ENCODE measurements at places on chromosomes 2 and 18.

GRCh38 chr2:79770926-79771325 lies 258.1 kb downstream of the CTNNA2 start:
- no peak for DNase-seq

- no peak for DNase-seq
Observed at GRCh38 chr2:44768438-44769236, 172.9 kb upstream of the SIX3 start.

- DNase-seq: no peak
Observed at GRCh38 chr2:223723954-223724411, 113.4 kb downstream of the AP1S3 start.

DNA sequence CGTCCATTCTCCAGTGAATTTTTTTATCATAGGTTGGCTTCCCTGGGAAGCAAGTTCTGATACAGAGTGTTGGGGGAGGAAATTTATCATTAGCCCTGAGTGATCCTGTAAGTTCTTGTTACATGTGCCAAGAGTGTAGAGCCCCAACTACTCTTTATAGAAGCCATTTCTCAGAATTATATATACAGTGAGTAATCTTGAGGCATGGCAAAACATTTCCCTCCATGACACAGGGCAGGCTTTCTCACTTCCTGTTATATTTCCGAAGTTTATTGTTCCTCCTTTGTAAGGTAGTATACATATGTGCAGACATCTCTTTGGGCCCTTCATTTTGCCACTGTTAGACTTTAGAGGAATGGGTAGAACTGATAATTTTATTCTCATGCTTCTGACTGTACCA lies 484.7 kb upstream of the NRXN1 start:
- no peak for DNase-seq

DNA sequence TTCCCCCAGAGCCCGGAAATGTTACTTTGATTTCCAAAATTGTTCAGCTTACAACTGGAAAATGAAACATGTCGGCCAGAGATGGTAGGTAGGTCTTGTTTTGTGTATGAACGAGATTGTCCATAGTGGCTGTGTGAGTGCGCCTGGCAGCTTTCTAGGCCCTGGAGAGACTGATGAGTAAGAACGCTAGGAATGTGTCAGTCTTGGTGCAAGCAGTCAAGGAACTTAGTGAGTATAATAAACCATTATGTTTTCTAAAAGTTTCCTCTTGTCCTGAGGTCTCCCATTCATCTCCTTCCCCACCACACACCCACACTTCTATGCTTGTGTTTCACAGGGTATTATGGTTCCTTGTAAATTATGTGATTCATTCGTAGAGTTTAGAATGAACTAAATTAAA lies 234.2 kb downstream of the CDH2 start:
- DNase-seq: no peak

DNA sequence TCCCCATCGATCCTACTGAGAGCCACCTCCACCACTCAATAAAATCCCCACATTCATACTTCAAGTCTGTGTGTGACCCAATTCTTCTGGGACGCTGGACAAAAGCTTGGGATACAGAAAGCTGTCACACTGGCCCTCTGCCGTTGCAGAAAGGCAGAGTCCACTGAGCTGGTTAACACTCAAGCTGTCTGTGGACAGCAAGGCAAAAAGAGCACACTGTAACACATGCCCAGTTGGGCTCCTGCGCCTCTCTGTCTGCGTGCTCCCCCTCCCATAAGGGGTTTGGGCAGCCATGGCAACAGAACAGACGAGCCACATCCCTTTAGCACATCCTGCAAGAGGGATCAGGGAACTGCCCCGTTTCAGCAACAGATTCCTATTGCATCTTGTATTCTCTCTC lies 106.9 kb upstream of the RGPD4 start:
- DNase-seq: no peak

DNA sequence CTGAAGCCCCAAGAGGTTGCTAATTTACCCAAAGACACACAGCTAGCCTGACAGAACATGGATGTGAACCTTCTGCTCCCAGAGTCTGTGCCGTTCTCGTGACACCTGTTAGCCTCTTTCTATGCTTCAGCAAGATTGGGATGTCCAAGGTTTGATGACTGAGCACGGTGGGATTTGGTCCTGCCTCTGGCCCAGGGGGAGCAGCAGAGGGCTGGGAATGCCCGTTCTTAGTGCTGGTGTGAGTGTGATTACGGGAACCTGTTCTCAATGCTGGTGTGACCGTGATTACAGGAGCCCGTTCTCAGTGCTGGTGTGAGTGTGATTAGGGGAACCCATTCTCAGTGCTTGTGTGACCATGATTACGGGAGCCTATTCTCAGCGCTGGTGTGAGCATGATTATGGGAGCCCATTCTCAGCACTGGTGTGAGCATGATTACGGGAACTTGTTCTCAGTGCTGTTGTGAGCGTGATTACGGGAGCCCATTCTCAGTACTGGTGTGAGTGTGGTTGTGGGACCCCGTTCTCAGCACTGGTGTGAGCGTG lies 67.3 kb upstream of the SNTG2 start:
- DNase-seq: no peak

Measured in GM12864 (cell line).